Transverse colon (tissue), 4 donors: ENCODE measurements at places on chromosomes 13 and 19. TPM values are rescaled to one million over a fixed set of nuclear protein-coding genes. Genes with fewer than 3 reads are reported as not detected.

GRCh38 chr13:21619633-21620220 is 15.8 kb upstream of the MICU2 start:
- no peaks in the 10 kb centered on the region for H3K36me3 ChIP-seq
- H3K4me3 ChIP-seq = no peak overlapping the region
- no peaks in the 10 kb centered on the region for H3K27me3 ChIP-seq
- H3K4me1 ChIP-seq = peaks cover 9% of the 10 kb centered on the region
- DNase-seq = no peak

GRCh38 chr13:102609696-102610095 is 12.9 kb downstream of the TPP2 start:
- H3K27me3 ChIP-seq = no peaks in the 10 kb centered on the region
- H3K27ac ChIP-seq = peak overlapping the region; percentile 48
- no peak for DNase-seq
- H3K4me3 ChIP-seq = no peak overlapping the region

DNA sequence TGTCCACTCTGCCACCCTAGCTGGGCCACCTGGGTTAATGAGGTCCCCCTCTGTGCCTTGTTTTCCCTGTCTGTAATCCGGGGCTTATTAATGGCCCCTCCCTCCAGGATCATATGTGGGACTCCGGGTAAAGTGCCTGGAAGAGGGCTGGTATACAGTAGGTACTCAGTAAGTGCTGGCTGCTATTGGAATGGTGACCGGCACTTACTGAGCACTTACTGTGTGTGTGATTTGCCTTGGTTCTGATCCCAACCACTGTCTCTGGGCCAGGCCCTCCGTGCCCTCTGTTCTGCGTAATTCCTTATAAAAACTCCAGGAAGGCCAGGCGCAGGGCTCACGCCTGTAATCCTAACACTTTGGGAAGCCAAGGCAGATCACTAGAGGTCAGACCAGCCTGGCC is 30.9 kb upstream of the NCCRP1 start:
- no peaks in the 10 kb centered on the region for H3K36me3 ChIP-seq
- DNase-seq = no peak
- H3K27me3 ChIP-seq = no peaks in the 10 kb centered on the region
- H3K4me3 ChIP-seq = no peak overlapping the region

- H3K27me3 ChIP-seq = no peaks in the 10 kb centered on the region
- no peak overlapping the region for H3K4me3 ChIP-seq
- peaks cover 3% of the 10 kb centered on the region for H3K36me3 ChIP-seq
- H3K4me1 ChIP-seq = no peaks in the 10 kb centered on the region
These were observed 45.3 kb upstream of the ZDHHC20 start for GRCh38 chr13:21504379-21504778.

GRCh38 chr13:97344265-97345175 is 89.4 kb upstream of the RAP2A start:
- DNase-seq = peak; percentile 63
- H3K4me3 ChIP-seq = no peak overlapping the region
- H3K4me1 ChIP-seq = peaks cover 25% of the 10 kb centered on the region
- peak overlapping the region; percentile 68 for H3K27ac ChIP-seq
- H3K27me3 ChIP-seq = no peaks in the 10 kb centered on the region
- H3K36me3 ChIP-seq = peaks cover 15% of the 10 kb centered on the region

DNA sequence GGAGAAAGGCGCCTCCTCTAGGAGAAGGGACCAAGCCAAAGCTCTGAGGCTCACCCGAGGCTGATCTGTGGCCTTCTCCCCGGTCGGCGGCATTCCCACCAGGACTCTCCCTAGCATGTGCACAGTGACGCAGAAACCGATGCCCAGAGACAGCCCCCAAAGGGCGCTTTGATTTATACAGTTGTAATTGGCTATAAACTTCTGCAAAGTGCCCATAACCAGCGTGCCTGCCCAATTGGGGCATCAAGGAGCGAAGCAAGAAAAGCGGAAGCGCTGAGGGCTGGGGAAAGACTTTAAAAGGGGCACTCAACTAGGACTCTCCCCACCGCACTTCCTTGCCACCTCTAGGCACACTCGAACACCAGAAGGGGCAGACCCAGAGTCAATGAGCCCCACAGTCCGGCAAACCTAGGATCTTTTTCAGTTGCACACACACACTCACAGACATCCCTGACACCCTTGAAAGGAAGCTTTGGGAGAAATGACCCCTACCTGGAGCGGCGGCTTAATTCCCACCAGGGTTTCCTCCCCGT is 1.8 kb downstream of the CDX2 start:
- no peaks in the 10 kb centered on the region for H3K36me3 ChIP-seq
- peak overlapping the region; percentile 94 for H3K27ac ChIP-seq
- peak overlapping the region; percentile 73 for H3K4me3 ChIP-seq
- H3K27me3 ChIP-seq = peaks cover 97% of the 10 kb centered on the region

DNA sequence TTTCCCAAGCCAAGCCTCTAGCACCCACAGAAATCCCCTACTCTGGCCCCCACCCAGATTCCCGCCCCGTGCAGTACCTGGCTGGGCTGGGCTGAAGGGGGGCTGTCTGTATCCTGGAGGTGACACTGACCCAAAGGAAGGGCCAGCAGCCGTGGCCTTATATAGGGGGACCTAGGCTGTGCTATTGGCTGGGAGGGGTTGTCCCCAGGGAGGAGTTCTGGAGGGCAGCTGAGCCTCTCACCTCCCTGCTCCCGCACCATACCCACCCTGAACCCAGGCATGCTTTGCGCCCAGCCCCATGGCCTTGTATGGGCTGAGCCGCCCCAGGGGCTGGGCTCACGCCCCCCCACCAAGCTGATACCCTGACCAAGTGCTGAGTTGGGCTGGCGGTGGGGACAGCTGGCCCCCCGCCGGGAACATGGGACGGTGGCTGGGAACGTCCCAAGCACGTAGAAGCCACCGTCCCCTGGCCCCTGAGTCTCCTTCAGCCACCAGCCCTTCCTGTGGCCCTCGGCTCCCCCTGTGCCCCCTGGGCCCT is at the start of gene CKM:
CKM (minus strand) TSS at position 132 of the 538 bp plus-strand sequence. CDS start 3,162 bp downstream, outside the sequence.
- no peaks in the 10 kb centered on the region for H3K36me3 ChIP-seq
- no peak for DNase-seq
- H3K4me3 ChIP-seq = no peak within 1 kb of the TSS
- peaks cover 11% of the 10 kb centered on the region for H3K4me1 ChIP-seq
- peak within 1 kb of the TSS; percentile 52 for H3K27ac ChIP-seq

ZNF77 gene
- 4.2 TPM for total RNA-seq

GNG7 gene
- total RNA-seq = 13.1 TPM

GRCh38 chr13:113748862-113749451 is 10.1 kb upstream of the TMEM255B start:
- no peaks in the 10 kb centered on the region for H3K36me3 ChIP-seq
- no peak overlapping the region for H3K27ac ChIP-seq

DNA sequence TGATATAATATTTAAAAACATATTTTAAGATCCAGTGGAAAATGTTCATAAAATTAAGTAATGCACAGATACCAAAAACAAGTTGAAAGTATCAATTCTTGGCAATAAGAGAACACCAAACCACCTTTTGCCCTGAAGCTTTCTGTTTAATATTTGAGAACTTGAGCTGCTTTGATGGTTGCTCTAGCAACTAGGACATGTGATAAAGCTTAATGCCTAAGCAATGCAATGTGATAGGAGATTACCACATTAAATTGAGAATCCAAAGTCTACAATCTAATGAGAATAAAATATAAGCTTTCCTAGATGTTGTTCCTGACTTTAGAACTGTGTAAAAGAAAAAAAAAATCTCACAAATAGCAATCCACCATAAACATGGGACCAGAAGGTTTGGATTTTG is 1367.5 kb upstream of the PCDH9 start:
- H3K27me3 ChIP-seq = no peaks in the 10 kb centered on the region
- H3K36me3 ChIP-seq = no peaks in the 10 kb centered on the region
- no peak overlapping the region for H3K27ac ChIP-seq
- no peak overlapping the region for H3K4me3 ChIP-seq

- no peaks in the 10 kb centered on the region for H3K36me3 ChIP-seq
- no peak overlapping the region for H3K27ac ChIP-seq
- no peaks in the 10 kb centered on the region for H3K4me1 ChIP-seq
- no peak overlapping the region for H3K4me3 ChIP-seq
- no peak for DNase-seq
These were observed 1722.7 kb downstream of the SLITRK5 start for GRCh38 chr13:89393758-89394304.

- H3K27me3 ChIP-seq = no peaks in the 10 kb centered on the region
- H3K4me1 ChIP-seq = peaks cover 10% of the 10 kb centered on the region
- no peaks in the 10 kb centered on the region for H3K36me3 ChIP-seq
- H3K27ac ChIP-seq = no peak overlapping the region
- DNase-seq = no peak
These were observed 427.1 kb downstream of the EFNB2 start for GRCh38 chr13:106108346-106108745.

DNA sequence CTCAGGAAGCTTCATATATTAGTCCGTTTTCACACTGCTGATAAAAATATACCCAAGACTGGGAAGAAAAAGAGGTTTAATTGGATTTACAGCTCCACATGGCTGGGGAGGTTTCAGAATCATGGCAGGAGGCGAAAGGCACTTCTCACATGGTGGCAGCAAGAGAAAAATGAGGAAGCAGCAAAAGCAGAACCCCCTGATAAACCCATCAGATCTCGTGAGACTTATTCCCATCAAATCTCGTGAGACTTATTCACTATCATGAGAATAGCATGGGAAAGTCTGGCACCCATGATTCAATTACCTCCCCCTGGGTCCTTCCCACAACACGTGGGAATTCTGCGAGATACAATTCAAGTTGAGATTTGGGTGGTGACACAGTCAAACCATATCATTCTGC is 23.1 kb downstream of the FLT3 start:
- no peaks in the 10 kb centered on the region for H3K27me3 ChIP-seq
- H3K27ac ChIP-seq = no peak overlapping the region

DNA sequence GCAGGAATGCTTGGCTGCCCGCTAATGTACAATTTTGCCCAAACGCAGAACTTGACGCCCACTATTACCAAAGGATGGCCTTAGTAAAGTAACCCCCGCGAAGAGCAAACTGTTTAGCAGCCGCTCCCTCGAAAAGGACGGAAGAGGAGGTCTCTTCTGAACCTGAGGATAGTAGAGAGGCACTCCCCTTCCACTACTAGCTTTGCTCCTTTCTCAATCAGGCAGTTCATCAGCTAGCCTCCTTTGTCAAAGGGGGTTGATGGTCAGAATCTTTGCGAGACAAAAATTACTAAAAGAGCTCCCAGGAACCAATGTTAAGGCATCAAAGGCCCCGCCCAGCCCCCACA is 534 bp downstream of the CAB39L start:
- no peaks in the 10 kb centered on the region for H3K36me3 ChIP-seq
- H3K4me1 ChIP-seq = no peaks in the 10 kb centered on the region
- peak overlapping the region; percentile 85 for H3K27ac ChIP-seq
- no peak for DNase-seq
- no peaks in the 10 kb centered on the region for H3K27me3 ChIP-seq

DNA sequence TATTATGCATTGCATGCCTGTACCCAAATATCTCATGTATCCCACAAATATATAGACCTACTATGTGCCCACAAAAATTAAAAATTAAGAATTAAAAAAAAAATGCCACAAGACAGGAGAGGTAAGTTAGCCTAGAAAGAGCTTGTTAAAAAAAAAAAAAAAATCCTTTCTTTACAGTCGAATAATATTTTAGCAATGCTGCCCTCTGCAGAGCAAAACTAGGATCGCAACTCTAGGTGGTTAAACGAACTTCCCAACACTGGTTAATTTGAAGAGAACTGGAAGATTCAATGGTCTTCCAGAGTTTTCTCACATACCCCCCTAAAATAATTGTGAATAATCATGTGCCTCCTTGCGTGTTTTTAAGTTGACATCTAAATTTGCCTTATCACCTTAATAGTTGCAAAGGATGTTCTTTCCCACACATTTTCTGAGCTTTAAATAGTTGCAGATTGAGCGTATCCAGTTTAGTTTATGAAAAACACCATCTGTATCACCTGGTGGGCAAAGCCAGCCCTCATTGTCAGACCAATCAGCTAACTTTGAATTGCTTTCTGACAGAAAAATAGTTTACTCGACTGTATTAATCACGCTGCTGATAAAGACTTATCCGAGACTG is 47.4 kb upstream of the RCBTB2 start:
- H3K27me3 ChIP-seq = no peaks in the 10 kb centered on the region
- no peaks in the 10 kb centered on the region for H3K36me3 ChIP-seq
- peak; percentile 84 for DNase-seq
- no peak overlapping the region for H3K4me3 ChIP-seq
- peaks cover 3% of the 10 kb centered on the region for H3K4me1 ChIP-seq

GRCh38 chr19:42606660-42607351 is 12.1 kb upstream of the CEACAM8 start:
- H3K4me3 ChIP-seq = no peak overlapping the region
- peaks cover 21% of the 10 kb centered on the region for H3K27me3 ChIP-seq
- H3K27ac ChIP-seq = no peak overlapping the region
- H3K4me1 ChIP-seq = no peaks in the 10 kb centered on the region
- DNase-seq = peak; percentile 73
- no peaks in the 10 kb centered on the region for H3K36me3 ChIP-seq

DNA sequence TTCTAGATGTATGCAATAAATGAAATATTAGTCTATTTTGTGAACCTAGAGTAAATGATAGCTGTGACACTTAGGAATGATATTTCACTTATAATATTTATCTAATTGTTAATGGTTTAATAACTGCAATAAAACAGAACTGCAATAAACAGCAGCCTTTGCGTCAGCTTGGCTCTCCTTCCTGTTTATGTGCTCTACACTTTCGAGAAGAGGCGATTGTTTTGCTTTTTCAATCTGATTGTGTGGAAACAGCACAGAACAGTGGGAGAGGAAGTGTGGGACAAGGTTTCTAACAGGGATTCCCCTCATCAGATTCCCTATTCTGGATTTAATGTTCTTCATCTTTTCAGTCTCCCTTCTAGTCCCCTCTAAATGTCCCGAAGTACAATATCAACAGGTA is 17.3 kb upstream of the TRPC4 start:
- H3K4me3 ChIP-seq = no peak overlapping the region
- no peak for DNase-seq
- no peaks in the 10 kb centered on the region for H3K4me1 ChIP-seq
- no peak overlapping the region for H3K27ac ChIP-seq

GRCh38 chr19:51186323-51186722 is 38.6 kb upstream of the CD33 start:
- H3K27me3 ChIP-seq = peaks cover 30% of the 10 kb centered on the region
- no peak for DNase-seq
- H3K4me3 ChIP-seq = no peak overlapping the region
- H3K36me3 ChIP-seq = no peaks in the 10 kb centered on the region
- no peaks in the 10 kb centered on the region for H3K4me1 ChIP-seq

DNA sequence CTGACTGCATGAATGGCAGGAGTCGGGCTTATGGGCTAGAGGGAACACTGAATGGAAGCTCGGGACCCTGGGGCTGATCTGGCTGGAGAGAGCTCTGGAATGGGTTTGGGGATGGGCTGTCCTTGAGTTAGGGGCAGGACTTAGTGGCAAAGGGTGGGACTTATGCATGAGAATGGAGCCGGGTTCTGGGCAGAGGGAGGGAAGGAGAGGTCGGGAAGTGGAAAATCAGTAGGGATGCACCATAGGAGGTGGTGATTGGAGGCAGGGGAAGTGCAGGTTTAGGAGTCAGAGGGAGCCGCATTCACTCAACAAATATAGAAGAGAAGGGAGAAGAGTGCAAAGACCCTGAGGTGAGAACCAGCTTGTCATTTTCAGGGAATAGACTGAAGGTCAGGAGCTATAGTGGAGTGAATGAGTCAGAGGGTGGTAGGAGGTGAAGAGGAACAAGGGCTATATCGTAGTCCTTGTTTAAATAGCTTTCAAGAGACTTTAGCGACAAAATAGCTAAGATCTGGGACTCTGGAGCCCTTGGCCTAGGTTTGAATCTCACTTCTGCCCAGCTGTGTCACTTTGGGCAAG is 748 bp downstream of the RAB4B start:
- DNase-seq = no peak
- H3K27me3 ChIP-seq = no peaks in the 10 kb centered on the region
- H3K4me1 ChIP-seq = peaks cover 14% of the 10 kb centered on the region
